A549 treated with dexamethasone at 1 μM for 4 hours (cell line): ENCODE measurements at places on chromosomes 1 and 21. TPM values are rescaled to one million over a fixed set of nuclear protein-coding genes. Genes with fewer than 3 reads are reported as not detected.

The S100A3 gene
- 120 to 134 TPM (median 130 TPM) in 5 replicates for total RNA-seq

The C1orf50 gene
- total RNA-seq, result 2.1 to 5.9 TPM (median 3.3 TPM) in 5 replicates

The LMX1A gene
- total RNA-seq, result 0.05 TPM in 1 of 5 replicates, not detected in the others

The PGBD5 gene
- 0.35 to 0.60 TPM (median 0.41 TPM) in 5 replicates for total RNA-seq

The DISP3 gene
- total RNA-seq, result 0.41 to 0.78 TPM (median 0.69 TPM) in 5 replicates

The MAP10 gene
- 0.64 to 1.0 TPM (median 0.98 TPM) in 5 replicates for total RNA-seq

The LCE2C gene
- total RNA-seq, result not detected in 5 replicates

The HYI gene
- total RNA-seq, result 12.7 to 14.9 TPM (median 14.3 TPM) in 5 replicates

The MTARC1 gene
- total RNA-seq, result 7.4 to 10.1 TPM (median 10.0 TPM) in 5 replicates

The DNAH14 gene
- 12.7 to 16.2 TPM (median 13.4 TPM) in 5 replicates for total RNA-seq

The AUNIP gene
- 8.9 to 10.3 TPM (median 9.5 TPM) in 5 replicates for total RNA-seq

The ABCG1 gene
- total RNA-seq, result 2.4 to 2.8 TPM (median 2.4 TPM) in 5 replicates

The HFM1 gene
- 0.07 to 0.14 TPM in 2 of 5 replicates, not detected in the others for total RNA-seq

The SH2D1B gene
- 0.11 to 0.36 TPM (median 0.21 TPM) in 5 replicates for total RNA-seq

The RPE65 gene
- total RNA-seq, result not detected in 5 replicates

The RC3H1 gene
- total RNA-seq, result 4.5 to 12.4 TPM (median 7.4 TPM) in 5 replicates

The TFF3 gene
- total RNA-seq, result 0.11 TPM in 1 of 5 replicates, not detected in the others

The LIN28A gene
- not detected in 5 replicates for total RNA-seq

The NCAM2 gene
- not detected in 5 replicates for total RNA-seq
